NCI-H774 (cell line): ENCODE measurements at places on chromosomes 1 and 21.

- no peak for DNase-seq
These were observed 1.0 kb downstream of the ST6GALNAC5 start for GRCh38 chr1:76868154-76868882.

DNA sequence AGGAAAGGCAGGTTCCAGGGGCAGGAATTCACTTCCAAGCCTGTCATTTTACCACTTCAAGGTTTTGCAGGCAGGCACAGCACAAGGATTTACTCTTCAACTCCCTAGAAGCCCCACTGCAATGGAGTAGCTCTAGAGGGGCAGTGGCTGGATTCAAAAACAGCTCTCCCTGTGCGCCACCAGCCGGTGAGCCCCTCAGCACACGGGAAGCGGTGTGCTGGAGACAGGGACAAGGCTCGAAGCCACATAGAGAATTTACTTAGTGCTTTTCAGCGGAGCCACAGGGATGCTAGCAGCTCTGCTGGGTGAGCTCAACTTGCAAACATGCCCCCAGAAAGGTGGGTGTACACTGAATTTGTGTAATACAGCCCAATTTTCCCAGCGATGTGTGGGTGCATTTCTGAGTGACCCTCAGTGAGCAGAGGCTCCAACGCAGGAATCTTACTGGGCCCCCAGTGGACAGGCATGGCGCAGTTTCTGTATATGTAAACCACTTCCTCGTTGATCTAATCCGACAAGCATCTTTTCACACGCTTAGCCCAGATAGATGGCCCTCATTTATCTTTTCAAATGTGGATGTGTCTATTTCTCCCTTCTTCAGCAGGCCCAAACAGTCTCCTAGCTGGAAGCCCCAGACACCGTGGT lies 10.9 kb downstream of the VWA5B1 start:
- DNase-seq: no peak

- DNase-seq: no peak
These were observed 136.8 kb downstream of the GABPA start for GRCh38 chr21:25871566-25871965.

DNA sequence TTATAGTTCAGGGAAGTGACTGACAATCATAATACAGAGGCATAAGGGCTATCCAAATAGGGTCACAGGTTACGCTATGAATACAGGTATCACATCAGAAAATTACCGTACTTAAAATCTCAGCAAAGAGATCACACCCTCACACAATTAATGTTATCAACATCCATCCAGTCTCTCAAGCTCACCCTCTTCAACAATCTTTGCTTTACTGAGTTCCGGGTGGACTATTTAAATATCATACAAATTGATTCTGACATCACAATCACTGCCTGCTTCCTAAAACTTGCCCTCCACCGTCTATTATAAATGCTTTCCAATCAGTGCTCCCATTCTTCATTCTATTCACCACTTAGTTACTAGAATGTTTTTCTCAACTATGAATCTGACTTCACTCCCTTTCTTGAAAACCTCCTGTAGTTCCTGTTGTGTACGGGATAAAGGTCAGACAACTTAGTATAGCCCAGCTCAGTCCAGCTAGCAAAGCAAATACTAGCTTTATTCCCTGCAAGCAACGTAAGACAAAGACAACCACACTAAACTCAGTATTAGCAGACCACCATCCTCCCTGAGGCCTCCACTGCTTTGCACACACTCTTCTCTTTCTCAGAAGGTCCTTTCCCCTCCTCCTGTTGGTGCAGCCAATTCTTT lies 398.7 kb downstream of the SMYD3 start:
- DNase-seq: no peak

GRCh38 chr1:182174513-182174855 lies 113.0 kb upstream of the ZNF648 start:
- no peak for DNase-seq

- DNase-seq: no peak
These were observed 758 bp upstream of the SPRR5 start for GRCh38 chr1:152946248-152946647.

DNA sequence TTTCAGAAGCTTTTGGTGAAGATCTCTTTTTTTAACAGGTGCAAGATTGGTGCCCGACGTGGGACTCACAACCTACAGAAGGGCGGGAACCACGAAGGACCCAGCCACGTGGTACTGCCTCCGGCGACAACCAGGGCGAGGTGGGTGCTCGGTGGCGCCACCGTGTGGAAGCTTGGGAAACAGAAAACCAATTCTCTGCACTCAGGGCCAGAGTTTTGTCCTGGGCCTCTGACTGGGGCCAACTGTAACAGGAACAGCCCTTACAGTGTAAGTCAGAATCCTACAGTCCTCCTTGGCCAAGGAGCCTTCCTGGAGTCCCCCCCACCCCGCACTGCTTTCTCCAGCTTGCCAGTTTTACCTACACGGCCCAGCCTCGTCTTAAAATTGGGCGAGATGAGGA lies 11.6 kb upstream of the S100A7A start:
- DNase-seq: no peak
